ENCODE measurements at places on chromosomes 7 and 10. TPM values are rescaled to one million over a fixed set of nuclear protein-coding genes. Genes with fewer than 3 reads are reported as not detected.

Gene CCNY
- 61.5 TPM for polyA plus RNA-seq

Gene TMEM236
- 0.29 TPM for polyA plus RNA-seq

Gene VSTM4
- 0.06 TPM for polyA plus RNA-seq

Gene MAPK8
- 25.3 TPM for polyA plus RNA-seq

Gene CUBN
- polyA plus RNA-seq, result 4.6 TPM

DNA sequence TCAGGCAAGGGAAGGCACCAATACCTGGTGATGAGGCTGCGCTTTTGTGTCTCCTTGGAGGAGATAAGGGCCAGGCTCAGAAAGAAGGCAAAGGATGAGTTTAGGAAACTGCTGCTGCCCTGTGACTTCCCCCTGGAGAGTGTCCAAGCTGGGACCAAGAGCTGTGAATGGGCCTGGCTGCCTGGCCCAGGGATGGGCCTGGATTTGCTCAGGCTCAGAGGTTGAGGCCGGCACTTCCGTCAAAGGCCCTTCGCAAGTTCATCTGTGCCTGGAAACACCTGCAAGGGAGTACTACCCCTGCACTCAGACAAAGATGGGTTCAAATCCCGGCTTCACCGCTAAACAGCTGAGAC, 50.5 kb upstream of the NANOS1 start:
- no peak for DNase-seq

- no peak for DNase-seq
Measured at GRCh38 chr7:141053626-141054025, 20.2 kb upstream of the TMEM178B start.

DNA sequence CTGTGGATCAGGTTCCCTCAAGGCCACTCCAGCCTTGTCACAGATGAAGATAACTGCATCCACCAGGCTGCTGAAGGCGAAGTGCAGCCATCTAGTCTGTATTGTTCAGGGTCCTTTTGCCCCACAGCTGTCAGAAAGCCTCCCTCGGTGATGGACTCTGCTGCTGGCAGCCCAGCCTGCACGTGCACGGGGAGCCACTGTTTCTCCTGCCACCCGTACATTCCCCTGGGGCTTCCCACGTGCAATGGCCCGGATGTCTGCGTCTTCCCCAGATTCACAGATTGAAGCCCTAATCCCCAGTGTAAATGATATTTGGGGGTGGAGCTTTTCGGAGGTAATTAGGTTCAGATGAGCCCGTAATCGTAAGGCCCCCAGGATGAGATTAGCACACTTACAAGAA, 46.6 kb upstream of the VIPR2 start:
- DNase-seq, result no peak

DNA sequence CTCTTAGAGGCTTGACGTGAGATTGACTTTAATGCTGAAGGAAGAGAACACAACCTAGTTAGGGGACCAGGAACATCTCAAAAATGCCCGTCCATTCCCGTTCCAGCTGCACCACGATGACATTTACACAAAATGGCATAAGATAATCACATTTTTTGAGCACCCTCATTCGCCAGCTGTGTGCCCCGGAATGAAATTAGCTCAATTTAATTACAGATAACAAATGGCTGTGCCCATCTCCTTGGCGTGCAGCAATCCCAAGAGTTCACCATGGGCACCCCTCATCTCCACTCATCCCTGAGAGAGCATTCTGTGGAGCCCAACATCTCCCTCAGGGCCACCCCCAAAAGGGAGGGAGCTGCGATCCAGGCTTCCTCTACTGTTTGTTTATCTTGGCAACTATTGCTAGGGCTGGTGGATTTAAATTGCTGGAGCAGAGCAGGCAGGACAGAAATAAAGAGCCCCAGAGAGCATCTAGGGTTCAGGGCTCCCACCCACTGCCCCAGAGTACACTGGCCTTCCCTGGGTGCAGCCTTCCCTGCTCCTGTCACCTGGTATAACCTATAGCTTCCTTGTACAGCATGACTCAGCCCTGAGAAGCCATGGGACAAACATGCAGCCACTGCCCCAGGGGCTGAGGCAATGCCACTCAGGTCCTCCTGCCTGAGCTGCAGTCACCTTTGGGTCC, 263.5 kb downstream of the ZEB1 start:
- peak; percentile 35 for DNase-seq

- DNase-seq, result no peak
Measured at GRCh38 chr10:68010426-68010940, 64.6 kb downstream of the HERC4 start.

DNA sequence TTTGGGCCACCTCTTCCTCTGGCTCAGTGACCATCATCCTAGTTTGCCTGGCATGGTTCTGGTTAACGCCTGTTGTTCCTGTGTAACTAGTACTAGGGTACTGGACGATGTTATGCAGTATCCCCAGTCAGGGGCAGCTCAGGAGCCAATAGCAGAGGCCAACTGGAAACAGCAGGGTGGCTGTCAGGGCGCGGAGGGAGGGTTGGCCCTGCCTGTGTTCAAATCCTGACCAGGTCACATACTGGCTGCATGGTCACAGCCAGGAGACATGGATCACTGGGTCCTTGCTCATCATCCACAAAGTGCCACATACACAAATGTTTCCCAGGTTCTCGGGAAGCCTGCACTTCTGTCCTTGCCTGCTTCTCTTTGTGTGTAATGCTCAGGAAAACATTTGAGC, 12.3 kb upstream of the RBP3 start:
- DNase-seq, result no peak

- no peak for DNase-seq
Measured at GRCh38 chr10:14565199-14565598, 209.5 kb downstream of the FAM107B start.

- peak; percentile 85 for DNase-seq
Measured at GRCh38 chr10:329361-330099, 194.3 kb downstream of the ZMYND11 start.

DNA sequence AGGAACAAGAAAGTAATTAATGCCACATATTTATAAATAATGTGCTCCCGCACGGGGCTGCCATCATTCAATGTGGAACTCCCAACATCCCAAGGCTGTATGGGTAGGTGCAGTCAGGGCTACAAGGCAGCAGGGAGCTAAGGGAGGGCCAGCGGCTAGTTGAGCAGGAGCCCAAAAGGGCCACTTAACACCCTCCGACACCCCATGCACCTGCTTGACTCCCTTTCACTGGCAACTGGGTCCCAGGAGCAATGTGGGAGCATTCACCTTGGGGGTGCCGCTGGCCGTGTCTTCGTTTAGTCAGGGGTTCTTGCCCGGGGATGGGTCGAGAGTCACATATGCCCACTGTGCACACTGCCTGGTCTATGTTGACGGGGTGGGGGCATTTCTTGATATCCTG, 27.9 kb downstream of the SCART1 start:
- no peak for DNase-seq

DNA sequence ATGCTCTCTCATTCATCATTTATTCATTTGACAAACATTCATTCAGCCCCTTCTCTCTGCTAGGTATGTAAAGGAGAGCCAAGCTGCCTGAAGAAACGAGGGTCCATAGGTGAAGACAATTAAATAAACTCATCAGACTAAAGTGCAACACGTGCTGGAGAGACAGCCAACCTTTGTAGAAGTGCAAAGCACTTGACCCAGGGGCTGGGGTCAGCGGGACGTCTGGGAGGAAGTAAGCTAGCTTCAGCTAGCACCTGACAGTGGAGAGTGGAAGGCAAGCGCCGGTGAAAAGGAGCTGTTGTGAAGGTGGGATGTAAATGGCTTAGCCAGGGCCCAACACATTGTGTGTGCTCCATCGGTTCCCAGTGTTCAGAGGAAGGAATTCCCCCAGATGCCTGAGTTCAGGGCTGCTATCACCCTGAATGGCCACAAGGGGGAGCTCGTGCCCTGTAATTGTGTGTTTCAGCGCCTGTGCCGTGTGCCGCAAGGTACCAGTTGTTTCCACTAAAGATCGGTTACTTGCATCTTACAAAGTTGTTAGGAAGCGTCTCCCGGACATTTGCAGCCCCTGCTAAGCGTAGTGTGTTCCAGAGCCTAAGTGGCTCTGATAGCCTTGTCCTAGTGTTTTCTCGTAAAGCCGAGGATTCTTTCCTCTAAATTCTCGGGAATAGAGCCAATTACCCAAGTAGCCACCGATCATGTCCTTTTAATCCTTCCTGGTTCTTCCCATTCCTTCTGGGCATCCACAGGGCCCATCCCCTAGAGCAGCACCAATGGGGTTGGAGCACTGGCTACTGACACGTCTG, 30.6 kb downstream of the TLX1 start:
- peak; percentile 74 for DNase-seq

GRCh38 chr10:117360016-117360415, 15.2 kb downstream of the PDZD8 start:
- DNase-seq, result no peak

GRCh38 chr10:95257849-95258248, 33.0 kb downstream of the PDLIM1 start:
- DNase-seq, result no peak

DNA sequence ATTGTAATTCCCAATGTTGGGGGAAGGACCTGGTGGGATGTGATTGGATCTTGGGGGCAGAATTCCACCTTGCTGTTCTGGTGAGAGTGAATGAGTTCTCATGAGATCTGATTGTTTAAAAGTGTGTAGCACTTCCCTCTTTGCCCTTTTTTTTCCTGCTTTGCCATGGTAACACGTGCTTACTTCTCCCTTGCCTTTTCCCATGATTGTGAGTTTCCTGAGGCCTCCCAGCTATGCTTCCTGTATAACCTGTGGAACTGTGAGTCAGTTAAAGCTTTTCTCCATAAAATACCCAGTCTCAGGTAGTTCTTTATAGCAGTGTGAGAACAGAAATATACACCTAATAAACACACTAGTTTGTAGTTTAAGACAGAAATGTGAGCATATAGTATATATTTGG, 166.8 kb upstream of the MAGI2 start:
- DNase-seq, result peak; percentile 97
